NCI-H1417 (cell line): ENCODE measurements at places on chromosomes 12 and 14.

DNA sequence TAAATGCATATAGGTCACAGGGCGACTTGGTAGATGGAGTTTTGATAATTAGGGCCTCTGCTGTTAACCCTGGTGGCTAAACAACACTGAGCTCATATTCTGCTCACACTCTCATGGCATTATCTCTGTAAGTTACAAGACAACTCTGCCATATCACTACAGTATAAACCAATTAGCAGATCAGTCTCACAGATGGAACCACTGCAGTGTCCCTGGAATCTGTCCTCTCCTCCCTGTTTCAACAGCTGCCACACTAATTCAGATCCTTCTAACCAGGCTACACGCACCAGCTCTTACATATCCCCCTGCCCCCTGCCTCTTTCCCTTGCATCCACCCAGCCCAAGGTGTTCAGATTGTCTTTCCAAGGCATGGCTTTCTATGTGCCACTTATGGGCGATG is 161.0 kb upstream of the RMST start:
- DNase-seq: no peak

DNA sequence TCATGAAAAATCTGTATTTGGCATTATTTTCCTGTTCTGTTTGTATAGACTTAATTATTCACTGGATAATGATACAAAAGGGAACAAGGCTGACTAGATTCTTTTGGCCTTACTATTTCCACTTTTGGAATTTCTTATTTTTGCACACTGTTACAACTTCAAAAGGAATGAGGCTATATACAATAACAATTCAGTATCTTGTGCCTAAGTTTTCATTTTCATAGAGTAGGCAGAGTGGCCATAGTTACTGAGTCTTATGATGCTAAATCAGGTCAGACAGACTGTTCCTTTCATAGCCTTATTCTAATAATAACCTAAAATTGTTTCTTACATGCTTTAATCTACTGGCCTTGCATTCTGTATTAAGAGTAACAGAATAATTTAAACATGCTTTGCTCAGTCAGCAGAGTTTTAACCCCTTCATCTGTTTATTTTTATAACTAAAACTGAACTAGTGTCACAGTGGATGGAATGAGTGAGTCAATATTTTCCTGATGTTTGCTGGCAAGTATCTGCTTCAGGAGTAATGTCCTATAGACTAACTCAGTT is 10.5 kb downstream of the TTC8 start:
- peak; percentile 54 for DNase-seq

GRCh38 chr14:63186453-63186852 is 17.8 kb upstream of the RHOJ start:
- no peak for DNase-seq

- no peak for DNase-seq
These were observed 811 bp upstream of the FBRSL1 start for GRCh38 chr12:132489078-132489601.

DNA sequence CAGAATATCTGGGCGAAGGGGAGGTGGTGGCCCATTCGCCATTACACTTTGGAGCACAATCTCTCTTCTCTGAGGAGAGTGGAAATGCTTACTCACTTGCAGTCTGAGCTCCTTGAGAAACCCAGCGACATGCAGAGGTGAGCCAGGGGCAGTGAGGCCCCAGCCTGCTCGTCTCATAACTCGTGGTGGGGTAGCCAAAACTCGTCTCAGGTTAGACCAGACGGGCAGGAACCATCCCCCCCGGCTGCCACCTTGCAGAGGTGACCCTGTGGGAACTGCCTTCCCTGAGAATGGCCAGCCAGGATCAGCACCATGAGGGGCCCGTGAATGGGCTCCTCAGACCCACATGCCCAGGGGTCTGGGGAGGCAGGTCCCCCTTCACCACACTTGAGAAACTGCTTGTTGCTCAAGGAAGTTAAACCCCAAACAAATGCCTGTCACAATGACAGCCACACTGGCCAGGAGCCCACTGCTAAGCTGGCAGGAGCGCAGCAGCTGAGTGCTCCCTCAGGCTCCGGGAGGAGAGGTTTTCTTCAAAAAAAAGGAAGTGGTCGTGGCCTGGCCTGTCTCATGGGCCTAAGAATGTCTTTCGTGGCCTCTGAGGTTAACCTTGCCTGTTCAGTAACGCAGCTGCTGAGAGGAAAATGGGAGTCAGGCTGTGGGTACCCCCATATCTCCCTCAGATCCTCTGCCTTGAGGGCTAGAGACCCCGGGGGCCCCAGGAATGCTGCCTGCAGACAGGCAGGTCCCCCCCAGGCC is 9.2 kb upstream of the ALDH2 start:
- DNase-seq: no peak

DNA sequence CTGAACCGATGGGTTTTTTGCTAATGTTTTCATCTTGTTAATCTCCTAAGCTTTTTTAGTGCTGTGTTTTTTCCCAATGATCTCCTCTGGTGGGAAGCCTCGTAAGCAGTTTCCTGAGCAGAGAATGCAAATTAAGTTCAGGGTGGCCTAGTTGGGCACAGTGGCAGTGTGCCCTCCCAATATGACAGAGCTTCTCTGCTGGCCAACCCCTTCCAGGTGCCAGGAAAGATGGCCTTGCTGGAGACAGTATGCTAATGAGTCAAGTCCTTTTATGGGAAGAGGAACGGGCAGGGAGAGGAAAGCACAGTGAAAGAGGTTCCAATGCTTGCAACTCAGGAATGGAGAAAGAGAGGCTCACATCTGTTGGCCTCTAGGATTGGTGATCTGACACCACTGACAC is 115.8 kb downstream of the GCH1 start:
- peak; percentile 25 for DNase-seq

- DNase-seq: no peak
These were observed 30.0 kb downstream of the NUMB start for GRCh38 chr14:73428353-73428824.

DNA sequence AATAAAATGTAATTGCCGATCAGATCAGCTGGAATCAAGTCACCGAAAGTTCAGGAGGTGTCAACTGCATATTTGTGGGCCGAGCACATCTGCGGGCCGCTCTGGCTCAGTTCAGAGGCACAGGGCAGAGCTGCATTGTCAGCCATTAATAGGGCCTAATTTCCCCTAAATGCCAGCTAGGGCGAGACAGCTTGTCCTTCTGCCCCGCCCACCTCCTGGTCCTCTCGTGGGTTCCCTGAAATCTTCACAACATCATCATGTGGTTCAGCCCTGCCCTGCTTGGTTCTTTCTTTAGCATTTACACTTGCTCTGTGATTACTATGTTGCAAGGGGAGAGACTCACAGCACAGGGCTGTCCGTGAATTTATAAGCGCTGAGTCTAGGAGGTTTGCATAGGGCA is 148.9 kb downstream of the CHST11 start:
- no peak for DNase-seq

- peak; percentile 48 for DNase-seq
These were observed 820.7 kb upstream of the FBXO33 start for GRCh38 chr14:40252817-40253447.

- peak; percentile 67 for DNase-seq
These were observed 44.6 kb upstream of the PTCSC3 start for GRCh38 chr14:36221112-36221511.

GRCh38 chr12:123062681-123063486 is 82.4 kb downstream of the ARL6IP4 start:
- DNase-seq: no peak

DNA sequence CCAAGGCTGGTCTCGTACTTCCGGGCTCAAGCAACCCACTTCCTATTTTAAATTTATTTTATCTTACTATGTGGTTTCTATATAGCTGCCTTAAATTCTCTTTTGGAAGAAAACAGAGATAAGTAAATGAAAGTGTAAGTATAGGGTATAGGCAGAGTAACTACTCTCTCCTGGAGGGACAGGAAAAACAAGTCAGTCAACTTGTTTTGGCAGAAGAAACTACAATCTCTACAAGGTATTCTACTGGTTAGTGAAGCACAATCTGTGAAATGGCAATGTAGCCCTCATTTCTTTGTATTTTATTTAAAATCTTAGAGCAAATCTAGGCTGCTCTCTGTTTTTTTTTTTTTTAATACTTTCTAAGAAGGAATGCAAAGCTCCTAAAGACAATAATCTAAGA is 55.4 kb downstream of the UBR7 start:
- no peak for DNase-seq

GRCh38 chr12:65100140-65100539 is 21.0 kb downstream of the WIF1 start:
- DNase-seq: no peak

DNA sequence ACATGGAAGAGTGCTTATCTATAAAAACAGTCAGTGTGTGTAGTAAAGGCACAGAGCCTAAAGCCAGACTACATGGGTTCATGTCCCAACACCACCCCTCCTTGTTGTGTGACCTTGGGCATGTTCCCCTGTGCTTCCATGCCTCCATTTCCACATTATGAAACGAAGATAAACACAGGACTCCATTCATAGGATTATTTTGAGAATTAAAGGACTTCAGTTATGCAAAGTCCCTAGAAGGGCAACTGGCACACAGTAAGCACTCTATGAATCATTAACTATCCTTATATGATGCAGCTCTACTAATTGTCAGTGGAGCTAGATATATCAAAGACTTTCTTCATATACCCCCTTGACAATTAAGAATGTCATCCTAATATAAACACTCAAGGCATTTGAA is 17.8 kb downstream of the IFNG-AS1 start:
- DNase-seq: no peak

GRCh38 chr12:124637581-124637981 is 70.2 kb upstream of the NCOR2 start:
- no peak for DNase-seq

GRCh38 chr14:74583689-74584434 is 28.2 kb downstream of the LTBP2 start:
- DNase-seq: no peak

DNA sequence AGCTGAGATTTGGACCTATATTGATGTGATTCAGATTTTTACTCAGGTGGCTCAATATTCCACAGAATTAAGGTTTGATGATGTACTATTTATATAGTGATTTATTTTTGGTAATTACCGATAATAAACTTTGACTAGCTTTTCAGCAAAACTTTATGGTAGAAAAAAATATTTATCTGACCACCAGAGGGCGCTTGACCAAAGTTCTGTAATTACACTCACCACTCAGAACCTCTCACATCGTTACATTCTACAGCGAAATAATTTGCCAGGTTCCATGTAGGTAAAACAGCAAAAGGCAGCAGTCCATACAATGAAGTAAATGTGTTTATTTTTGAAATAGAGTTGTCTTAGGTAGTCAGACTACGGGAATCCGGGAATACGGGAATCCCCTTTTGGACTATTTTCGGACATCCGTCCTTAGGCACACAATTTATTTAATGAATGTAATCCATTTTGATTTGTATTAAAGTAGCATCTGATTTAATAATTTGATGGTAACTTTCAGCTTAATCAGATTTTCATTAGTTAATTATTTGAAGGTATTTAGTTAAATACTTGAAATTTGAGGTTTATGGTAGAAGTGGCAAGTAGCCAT is 143.0 kb upstream of the DDHD1 start:
- DNase-seq: peak; percentile 71

DNA sequence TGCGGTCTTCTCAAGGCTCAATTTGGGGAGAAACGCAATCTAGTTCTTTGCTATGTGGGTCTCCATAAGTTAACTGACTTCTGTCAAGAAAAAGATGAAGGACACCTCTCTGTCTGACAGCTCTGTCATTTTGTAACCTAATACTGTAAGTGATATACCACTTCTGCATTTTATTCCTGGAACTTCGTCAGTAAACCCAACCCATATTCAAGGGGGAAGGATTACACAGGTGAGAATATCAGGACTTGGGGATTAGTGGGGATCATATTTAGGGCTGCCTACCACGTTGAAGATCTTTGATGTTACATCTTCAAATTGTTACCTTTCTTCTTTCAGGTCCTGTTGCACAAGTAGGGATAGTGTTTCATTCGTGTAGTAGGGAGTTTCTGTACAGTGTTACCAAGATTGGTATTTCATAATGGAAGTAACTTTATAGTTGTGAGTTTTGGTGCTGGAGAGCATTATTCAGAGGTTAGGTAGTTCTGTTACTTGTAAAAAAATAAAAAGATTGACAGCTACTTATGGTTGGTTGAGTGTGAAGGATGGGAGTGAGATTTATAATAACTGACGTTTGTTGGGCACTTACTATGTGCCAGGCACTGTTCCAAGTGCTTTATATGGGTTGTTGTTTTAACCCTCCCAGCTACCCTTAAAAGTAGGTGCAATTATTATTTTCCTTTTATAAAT is 1.6 kb downstream of the TMEM260 start:
- no peak for DNase-seq

GRCh38 chr14:102951799-102952198 is 29.3 kb downstream of the AMN start:
- DNase-seq: no peak

DNA sequence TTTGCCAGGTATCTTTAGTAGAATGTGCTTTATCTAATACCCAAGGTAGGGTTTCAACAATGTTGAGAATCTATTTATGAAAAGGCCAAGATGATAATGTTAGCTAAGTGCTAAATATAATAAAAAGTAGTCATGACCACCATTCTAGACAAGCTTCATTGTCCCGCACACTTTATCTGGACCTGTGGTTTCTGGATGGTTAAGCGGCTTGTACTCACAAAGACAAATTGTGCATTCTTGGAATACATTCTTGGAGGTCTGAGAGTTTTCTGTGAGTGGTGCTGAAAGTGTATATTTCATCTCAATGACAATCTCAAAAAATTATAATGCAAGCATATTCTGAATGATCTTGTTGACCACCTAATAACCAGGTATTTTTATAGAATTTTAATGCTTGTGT is 646.9 kb downstream of the DIO2 start:
- DNase-seq: no peak

- DNase-seq: no peak
These were observed 85.3 kb downstream of the SAMD4A start for GRCh38 chr14:54652188-54652587.

- no peak for DNase-seq
These were observed 65.6 kb upstream of the DICER1 start for GRCh38 chr14:95222870-95223398.

DNA sequence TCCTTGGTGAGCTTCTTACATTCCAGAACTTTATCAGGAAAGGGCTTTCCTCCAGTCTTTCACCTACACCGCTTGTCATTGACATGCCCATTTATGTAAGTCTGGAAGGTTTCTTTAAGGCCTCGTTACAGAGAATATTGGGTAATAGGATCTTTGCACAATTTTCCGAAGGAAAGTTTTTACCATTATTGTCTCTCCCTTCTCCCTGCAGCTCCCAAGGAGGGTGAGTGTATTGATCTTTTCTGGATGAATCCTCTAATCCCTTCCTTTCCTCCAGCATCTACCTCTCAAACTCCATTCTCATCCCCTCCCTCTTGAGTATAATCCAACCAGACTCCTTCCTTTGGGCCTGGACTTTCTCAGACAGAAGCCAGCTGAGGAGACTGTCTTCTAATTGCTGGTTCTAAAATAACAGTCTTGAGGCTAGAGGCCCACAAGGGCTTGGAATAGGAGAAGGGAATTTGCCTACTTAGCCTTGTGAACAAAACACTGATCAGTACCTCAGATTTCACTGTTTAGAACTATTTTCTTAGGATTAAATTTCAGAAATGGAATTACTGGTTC is 21.8 kb downstream of the WNK1 start:
- DNase-seq: no peak

DNA sequence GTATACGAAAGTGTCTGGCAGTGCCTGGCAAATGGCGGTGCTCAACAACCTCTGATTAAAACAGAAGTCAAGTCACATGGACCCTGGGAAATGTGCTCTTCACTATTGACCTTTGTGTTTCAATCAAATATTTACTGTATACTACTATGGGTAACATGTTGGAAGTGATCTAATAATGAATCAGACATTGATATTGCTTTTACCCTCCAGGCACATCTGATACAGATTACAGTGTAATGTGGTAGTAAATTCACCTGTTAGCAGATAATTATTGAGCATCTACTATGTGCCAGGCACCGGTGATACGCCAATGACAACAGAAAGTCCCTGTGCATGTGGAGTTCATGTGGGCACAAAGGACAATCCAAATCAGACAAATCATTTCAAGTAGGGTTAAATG is 63.1 kb downstream of the STON2 start:
- no peak for DNase-seq
